ENCODE measurements at places on chromosomes 12 and 14.

DNA sequence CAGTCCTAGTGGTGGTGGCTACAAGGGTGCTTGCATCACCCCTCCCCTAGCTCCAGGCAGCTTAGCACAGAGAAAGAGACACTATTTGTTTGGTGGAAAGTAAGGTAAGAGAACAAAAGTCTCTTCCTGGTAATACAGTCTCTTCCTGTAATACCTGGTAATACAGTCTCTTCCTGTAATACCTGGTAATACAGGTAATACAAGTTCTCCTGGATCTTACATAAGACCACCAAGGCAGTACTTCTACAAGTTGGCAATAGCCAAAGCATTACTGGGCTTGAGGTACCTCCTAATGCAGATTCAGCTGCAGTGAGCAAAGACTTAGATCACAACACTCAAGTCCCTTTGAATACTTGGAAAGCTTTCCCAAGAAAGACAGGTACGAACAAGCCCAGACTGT, 77.0 kb downstream of the CATSPERB start:
- no peak for DNase-seq

DNA sequence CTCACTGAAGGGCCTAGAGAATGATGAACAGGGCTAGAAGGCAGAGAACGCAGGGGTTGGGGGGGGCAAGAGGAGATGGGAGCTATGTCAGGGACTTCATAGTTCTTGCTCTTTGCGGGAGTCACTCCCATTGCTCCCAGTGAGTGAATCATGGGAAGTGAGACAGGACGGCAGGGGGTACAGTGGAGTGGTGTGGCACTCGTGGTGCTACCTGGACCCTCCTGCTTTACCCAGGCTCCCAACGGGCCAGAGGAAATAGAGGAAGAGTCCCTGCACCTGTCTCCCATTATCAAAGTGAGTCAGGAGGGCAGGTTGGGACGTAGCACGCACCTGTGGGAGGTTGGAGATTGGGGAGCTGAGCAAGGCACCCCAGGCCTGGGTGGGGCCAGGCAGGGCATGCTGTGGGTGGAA, 1.3 kb upstream of the KRT8 start:
- no peak for DNase-seq

DNA sequence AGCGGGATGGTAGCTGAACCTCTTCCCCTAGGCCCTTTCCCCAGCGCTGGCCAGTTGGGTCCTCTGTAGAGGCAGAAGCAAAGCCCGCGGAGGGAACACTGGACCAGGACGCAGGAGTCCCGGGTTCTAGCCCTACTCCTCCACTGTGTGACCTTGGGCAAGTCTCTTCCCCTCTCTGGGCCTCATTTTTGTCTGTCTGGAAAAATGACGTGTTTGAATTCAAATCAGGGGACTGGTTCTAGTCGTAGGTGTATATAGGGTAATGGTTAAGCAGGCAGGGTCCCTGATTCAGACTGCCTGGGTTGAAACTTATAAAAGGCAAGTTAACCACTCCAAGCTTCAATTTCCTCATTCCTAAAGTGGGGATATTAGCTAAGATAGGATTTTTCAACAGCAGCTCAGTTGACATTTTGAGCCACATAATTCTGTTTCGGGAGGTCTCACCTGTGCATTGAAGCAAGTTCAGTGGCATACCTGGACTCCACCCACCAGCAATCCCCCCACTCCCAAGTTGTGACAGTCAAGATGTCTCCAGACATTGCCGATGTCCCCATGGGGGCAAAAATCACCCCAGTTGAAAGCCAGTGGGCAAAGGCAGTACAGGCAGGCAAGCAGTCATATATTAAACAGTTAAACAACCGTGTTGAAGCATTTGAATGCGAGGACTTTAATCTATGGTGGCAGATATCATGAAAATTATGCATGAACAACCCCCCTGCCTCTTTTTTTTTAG, 899 bp downstream of the TPCN1 start:
- DNase-seq: no peak

DNA sequence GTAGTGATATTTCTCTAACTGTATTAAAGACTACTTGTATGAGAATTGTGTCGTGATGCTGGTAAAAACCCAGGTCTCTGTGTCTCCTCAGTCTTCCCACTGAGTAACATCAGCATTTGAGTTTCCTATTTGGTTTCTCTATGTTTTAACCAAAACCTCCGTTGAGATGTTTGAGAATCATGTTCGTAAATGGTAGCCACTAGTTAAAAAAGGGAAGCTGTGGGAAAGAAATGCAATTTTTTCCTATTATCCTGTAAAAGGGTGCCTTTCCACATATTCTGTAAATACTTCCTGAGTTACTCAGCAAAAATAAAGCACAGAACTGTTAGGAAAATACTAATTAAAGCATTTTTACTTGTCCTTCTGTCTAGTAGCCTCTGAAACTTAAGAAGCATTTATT, 7.0 kb downstream of the CLEC1B start:
- DNase-seq: no peak

Measured in esophagus squamous epithelium (tissue), 5 donors.